ENCODE measurements at places on chromosomes 7 and 10. TPM values are rescaled to one million over a fixed set of nuclear protein-coding genes. Genes with fewer than 3 reads are reported as not detected.

Gene ITIH2
- total RNA-seq: not detected

Gene ZNF365
- not detected for total RNA-seq

Gene PVRIG
- 49.9 TPM for total RNA-seq

Gene ZNF467
- total RNA-seq: not detected

Gene SEMA3E
- not detected for total RNA-seq

Gene NOM1
- total RNA-seq: 34.5 TPM

Gene LIPA
- total RNA-seq: 19.9 TPM

Gene CLEC2L
- not detected for total RNA-seq

Gene CYP3A4
- total RNA-seq: not detected

Gene CREB5
- not detected for total RNA-seq

Gene AGAP3
- 29.3 TPM for total RNA-seq

Gene WDR86
- not detected for total RNA-seq

Gene H2BK1
- 1.1 TPM for total RNA-seq

Gene CDNF
- 0.48 TPM for total RNA-seq

Gene ARL5B
- total RNA-seq: 14.1 TPM

Gene CTBP2
- 0.23 TPM for total RNA-seq

Gene PDK4
- total RNA-seq: not detected

Gene SFMBT2
- 23.0 TPM for total RNA-seq

Measured in T-helper 2 cell treated with Interferon-gamma antibody and Interleukin-4, amounts not matched to agents 100 ng/mL and 5 ng/mL, for 36 hours (primary cell).